ENCODE measurements at places on chromosomes 6 and 20.

- no peak for DNase-seq
Measured at GRCh38 chr6:36201612-36202011, 5.1 kb downstream of the BRPF3 start.

DNA sequence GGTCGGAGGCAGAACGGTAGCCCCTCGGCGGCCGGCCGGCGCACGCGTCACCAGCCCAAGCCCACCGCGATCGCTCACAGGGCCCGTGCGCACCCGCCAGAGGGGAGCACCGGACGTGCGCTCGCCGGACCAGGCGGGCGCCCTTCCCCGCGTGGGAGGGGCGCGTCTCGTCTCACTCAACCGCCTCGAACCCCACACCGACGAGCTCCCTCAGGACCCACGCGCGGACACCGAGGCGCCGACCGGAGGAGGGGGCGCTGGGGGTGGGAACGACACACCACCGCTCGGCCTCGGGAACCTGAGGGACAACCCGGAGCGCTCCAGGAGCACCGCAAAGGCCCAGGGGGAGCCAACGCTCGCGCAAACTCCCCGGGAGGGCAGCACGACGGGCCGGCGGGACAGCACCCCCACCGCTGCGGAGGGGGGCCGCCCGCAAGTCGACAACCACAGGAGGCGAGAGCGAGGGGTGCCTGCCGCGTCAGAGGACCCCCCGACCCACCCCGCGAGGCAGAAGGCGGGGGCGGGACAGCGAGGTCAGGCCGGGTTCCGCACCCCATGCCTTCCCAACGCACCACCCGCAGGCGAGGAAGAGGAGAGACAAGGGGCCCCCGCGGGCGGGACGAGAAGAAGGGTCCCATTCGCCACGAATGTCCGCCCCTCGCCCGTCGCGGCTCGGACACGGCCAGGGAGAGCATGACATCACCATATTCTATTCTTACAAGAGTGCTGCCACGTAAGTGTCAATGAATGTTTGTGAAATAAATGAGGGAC is 512.7 kb upstream of the ZNF337 start:
- DNase-seq, result peak; percentile 60

DNA sequence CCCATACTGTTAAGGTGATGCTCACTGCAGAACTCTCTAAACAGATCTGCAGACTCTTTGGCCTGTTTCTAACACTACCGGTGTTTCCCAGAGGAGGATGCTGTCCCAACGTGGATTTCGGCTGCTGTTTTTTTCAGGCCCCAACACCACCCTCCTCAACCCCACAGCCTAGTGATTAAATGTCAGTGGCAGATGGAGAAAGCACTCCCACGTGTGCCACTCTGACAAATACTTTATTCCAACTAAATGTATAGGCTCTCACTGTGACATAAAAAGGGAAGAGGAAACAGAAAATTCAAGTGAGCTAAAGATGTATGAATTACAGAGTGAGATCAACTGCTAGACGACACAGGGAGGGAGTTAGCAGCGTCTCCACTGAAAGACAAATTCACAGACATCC is 3.6 kb downstream of the TBC1D20 start:
- DNase-seq, result no peak

DNA sequence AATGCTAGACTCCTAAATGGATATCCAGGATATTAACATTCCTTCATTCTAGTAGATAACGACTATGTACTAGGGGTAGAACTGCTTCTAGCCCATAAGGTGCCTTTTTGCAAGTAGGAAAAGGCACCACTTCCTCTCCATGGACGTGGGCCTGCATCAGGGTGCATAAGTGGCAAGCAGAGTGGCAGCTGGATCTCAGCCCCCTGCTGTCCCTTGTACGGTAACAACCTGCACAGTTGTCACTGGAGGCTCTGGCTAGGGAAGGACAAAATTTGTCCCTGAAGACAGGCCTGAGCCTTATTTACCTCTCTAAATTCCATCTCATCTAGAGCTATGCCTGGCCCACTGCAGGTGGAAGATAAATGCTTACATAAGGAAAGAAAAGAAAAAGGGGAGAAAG is 42.5 kb upstream of the SAYSD1 start:
- DNase-seq, result no peak

DNA sequence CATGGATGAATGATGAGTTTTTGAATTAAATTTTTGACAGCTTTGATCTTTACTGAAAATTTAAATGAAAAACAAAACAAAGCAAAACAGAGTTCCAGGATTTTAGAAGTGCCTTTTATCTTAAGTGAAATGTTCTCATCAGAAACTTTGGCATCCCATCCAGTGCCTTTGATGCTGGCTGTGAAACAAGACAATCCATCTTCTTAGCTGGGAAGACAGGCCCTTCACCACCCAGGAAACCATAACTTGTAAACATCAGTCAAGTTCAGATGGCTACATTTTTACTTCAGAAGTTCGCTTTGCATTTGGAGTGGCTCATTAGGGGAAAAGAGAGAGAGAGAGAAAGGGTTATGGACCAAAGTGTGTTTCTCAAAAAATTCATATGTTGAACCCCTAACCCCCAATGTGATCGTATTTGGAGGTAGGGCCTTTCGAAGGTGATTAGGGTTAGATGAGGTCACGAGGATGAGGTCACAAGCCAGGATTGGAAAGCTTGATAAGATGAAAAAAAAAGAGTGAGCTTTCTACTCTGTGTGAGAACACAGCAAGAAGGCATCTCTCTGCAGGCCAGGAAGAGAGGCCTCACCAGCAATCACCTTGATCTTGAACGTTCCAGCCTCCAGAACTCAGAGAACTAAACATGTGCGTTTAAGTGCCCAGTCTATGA is 366.5 kb downstream of the PRKN start:
- DNase-seq, result no peak

- DNase-seq, result peak; percentile 68
Measured at GRCh38 chr6:108592371-108593337, 31.9 kb downstream of the FOXO3 start.

- DNase-seq, result no peak
Measured at GRCh38 chr6:17458966-17459365, 65.6 kb downstream of the CAP2 start.

DNA sequence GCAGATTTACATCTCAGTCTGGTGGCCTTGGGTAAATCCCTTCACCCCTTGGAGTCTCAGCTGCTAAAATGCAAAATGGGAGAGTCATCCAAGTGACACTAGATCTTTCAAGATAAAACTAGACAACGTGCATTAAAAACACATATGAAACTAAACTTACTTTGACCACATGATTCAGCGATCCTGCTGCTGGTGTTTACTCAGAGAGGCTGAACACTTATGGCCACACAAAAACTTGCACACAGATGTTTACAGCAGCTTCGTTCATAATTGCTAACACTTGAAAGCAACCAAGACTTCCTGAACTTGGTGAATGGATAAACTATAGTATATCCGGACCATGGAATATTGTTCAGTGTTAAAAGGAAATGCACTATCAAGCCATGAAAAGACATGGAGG is 55.3 kb upstream of the GPR6 start:
- DNase-seq, result no peak

GRCh38 chr20:15248618-15249395 is 911.4 kb upstream of the FLRT3 start:
- no peak for DNase-seq

DNA sequence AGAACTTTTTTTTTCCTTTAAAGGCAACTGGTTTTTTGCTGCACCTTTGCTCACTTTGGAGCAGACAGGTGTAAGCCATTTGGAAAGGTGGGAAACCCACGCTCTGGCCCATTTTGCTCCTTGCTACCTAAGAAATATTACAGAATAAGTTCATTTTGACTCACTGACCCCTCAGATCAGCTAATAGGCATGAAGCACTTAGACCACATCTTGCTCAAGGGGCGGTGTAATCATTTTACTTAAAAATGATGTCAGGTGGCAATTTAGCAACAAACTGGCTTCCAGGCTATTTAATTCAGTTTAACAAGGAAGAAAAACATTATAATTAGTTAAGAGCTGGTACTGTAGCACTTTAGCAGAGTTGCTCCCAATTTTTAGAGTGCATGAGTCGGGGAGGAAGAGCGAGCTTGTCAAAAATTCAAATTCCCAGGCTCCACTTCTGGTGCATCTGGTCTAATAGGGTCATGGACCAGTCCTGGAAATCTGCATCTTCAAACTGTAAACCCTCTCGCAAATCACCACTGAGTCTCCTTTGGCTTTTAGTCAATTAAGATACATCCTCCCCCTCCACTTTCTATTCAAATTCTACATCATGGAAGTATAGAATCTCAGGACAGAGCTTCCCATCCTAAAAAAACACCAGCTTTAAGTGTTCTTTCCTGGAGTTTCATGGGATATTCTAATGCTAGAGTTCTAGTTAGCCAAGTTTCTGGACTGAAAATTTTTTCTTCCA is 38.2 kb downstream of the JAG1 start:
- DNase-seq, result peak; percentile 40

- DNase-seq, result no peak
Measured at GRCh38 chr6:114718186-114718585, 375.4 kb upstream of the HS3ST5 start.

DNA sequence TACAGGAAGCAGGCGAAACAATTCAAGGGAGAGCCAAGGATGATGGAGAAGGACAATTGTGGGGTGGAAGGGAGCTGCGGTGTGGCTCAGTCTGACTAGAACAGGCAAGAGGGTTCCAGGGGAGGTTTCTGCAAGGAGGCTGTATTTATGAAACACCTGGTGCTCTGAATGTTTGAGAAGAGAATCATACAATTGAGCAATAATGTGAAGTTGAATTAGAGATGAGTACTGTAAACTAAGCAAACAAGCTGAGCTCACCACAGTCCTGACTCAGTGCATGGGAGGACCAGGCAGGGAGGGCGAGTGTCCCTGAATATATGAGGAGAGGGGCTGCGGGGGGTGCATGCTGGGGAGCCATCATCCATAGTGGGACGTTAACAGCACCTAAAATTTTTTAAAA is 279.7 kb downstream of the KIF16B start:
- DNase-seq, result no peak

- no peak for DNase-seq
Measured at GRCh38 chr6:141134723-141135122, 998.0 kb upstream of the GJE1 start.

DNA sequence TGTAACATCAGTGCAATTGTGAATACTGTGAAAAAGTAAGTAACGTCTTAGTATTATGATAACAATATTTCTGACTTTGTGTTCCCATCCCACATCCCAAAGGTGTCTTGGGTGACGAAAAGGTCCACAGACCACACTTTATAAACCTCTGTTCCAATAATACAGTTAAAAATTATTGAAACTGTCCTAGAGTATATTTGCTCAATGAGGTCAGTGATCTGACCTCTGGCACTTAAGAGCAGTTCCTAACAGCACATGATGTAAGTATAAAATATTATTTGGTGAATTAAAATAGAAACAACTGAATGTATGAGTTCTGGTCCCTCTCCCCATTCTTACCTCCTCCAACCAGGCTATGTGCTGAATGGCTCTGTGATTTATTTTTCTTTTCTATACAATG is 566.4 kb upstream of the MMS22L start:
- DNase-seq, result no peak

DNA sequence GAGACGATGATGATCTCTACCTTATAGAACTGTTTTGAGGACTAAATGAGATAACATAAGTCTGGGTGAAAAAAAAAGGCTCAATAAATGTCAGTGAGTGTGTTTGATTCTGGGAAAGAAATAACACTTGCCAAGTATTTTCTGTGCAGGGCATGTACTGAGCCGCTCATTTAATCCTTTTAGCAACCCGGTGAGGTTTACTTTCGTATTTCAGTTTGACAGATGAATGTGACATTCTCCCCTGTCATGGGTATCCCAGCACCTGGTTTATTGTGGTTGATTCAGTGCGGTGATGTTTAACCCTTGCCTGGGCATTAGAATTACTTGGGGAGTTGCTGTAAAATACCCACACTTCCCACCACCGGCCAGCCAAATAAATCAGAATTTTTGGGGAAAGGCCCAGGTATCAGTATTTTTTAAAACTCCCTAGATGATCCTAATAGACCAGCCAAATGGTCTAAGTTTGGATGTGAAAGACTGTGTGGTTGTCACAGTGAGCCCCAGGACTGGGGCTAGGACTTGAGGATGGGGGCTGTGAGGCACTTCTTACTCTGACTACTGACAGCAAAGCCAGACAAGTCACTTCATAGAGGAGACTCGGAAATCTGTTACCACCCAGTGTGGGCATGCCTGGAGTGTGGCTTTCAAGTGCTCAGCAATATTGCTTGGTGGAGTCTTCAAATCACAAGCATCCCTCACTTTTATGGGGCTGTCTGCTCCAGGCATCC is 100.2 kb upstream of the KCNG1 start:
- no peak for DNase-seq

DNA sequence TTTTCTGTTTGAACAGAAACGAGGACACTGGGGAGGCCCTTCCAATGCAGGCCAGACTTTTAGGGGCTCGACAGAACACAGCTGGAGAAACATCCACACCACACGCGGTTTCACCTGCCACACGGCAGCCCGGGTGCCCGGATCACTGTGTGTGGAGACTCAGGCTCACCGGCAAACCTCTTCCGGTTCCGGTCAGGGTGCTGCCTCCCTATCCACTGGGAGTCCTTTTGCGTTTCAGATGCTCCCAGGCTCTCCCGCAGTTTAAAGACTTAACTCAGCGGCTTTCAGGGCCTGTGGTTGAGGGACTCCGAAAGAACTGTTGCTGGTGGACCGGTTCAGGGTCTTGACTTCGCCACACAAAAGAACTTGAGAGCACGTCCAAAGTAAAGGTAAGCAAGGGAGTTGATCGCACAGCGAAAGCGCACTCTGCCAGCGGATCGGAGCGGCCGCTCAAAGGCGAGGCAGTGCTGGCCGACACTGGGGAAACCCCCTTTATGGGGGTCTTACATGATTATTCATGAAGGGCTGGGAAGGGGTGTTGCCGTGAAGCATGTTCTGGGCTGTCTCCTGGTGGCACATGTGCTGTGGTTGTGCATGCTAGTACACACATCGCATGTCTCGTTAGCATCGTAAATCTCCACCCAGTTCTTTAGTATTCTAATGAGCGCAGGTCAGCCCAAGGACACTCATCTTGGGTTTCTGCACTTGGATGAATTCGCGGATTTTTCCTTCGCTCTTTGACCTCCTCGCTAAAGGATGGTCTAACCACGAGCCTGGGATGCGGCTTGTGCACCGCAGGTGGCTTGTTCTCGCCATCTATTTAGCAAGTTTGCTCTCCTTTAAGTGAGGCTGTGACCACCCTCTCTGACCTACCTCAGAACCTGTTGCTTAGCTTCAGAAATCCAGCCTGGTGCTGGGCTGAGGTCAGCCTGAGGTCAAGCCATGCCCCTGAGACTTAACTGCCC is 180.3 kb downstream of the CDH26 start:
- DNase-seq, result no peak

DNA sequence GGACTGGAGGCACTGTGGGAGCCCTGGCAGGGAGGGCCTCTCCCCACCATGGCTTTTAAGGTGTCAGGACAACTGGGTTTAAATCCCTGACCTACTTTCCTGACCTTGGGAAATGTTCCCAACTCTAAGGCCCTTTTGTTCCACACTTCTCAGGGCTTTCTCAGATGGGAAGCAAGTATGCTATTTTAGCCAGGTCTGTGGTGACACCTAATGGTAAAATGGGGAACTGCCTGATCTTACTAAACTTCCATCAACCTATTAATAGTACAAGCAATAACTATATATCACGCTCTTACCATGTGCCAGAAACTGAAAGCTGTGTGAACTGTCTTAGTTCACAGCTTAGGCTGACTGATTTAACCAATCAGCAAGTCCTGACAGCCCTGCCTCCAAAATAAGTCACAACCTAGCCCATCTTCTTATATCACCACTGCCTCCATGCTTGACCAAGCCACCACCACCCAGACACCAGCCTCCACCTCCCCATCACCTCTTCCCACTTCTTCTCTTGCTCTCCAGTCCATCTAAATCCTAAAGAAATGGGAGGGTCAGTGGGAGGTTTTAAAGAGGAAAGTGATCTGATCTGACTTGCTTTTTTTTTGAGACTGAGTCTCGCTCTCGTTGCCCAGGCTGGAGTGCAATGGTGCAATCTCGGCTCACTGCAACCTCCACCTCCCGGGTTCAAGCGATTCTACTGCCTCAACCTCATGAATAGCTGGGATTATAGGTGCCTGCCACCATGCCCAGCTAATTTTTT is 6.9 kb upstream of the BLCAP start:
- no peak for DNase-seq

Measured in left forelimb (tissue), 1 donor.